ENCODE measurements at places on chromosomes 11 and 22.

DNA sequence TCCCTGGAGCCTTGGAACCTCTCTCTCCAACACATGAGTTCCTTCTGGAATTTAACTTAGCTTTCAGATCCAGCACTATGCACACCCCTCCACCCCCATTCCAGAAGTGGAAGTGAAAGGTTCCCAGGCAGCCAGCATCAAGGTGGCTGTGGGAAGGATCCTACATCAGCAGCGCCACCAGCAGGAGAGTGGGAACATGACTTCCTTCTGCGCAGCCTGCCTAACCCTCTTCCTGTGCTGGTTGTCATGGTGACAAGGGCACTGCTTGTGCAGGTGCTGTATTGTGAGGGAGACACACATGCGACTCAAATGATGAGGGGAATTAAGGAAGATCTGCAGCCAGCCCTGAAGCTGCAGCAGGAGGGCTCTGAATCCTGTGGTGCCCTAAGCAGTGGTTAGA lies 904.5 kb upstream of the API5 start:
- no peak for DNase-seq

GRCh38 chr22:38623351-38623750 lies 32.8 kb downstream of the FAM227A start:
- no peak for DNase-seq

GRCh38 chr22:39472570-39473556 lies 16.1 kb downstream of the MGAT3 start:
- no peak for DNase-seq

- no peak for DNase-seq
Observed at GRCh38 chr11:123303924-123304323, 108.9 kb upstream of the CLMP start.

GRCh38 chr11:73194593-73194992 lies 23.5 kb upstream of the P2RY2 start:
- no peak for DNase-seq

DNA sequence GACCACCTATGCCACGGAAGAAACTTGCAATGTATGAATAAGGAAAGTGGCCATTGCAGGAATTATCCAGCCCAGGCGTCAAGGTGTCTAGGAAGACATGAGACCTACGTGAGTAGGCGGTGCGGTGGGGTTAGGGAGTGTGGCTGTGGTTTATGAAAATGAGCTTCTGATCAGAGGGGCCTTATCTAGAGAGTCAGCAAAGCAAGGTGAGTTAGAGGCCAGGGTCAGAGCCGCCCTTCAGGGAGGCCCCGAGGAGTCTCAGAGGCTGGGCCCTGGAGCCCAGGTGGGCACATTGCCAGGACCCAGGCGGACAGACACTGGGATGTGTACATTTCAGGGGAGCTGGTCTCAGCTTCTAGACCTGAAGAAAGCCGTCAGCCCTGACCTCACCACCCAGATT lies 13.8 kb upstream of the LINC01488 start:
- DNase-seq = no peak

- no peak for DNase-seq
Observed at GRCh38 chr11:119618208-119618909, 110.6 kb downstream of the NECTIN1 start.

DNA sequence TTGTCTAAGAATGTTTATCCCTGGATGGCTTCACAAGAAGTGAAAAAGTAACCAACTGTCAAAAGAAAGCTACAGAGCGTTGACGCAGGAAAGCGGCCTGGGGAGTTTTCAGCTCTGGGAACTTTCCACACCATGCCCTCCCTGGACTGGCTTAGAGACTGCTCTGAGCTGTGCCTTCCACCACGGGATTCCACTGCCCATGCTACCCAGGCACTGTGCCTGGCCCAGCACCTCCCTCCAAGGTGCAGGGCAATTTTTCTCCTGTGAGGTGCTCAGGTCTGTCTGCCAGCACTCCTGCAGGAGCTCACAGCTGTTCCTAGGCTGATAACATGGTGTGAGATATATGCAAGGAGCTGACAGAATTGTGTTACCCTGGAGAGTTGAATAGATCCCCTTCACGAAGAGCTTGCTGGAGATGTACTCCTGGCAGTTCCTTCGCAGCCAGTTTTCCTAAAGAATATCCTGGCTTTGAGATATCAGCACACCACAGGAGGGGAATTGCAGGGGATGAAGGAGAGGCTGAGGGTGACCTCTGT lies 258.3 kb upstream of the B3GAT1 start:
- DNase-seq = no peak

DNA sequence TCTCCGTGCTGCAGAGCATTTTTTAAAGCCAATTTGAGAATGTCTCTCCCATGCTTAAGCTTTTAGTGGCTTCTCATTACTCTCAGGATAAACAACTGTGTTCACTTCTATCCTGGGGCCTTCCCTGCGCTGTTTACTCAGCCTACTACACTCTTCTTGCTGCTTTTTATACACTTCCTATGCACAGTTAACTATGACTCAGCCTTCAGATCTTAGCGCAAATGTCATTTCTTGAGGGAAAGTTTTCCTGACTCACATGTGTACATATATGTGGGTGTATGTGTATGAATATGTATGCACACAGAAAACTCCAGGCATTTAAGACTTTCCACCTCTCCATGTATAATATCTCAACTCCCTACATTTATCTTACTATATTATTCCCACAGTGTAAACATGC lies 9.8 kb downstream of the THAP12 start:
- no peak for DNase-seq

DNA sequence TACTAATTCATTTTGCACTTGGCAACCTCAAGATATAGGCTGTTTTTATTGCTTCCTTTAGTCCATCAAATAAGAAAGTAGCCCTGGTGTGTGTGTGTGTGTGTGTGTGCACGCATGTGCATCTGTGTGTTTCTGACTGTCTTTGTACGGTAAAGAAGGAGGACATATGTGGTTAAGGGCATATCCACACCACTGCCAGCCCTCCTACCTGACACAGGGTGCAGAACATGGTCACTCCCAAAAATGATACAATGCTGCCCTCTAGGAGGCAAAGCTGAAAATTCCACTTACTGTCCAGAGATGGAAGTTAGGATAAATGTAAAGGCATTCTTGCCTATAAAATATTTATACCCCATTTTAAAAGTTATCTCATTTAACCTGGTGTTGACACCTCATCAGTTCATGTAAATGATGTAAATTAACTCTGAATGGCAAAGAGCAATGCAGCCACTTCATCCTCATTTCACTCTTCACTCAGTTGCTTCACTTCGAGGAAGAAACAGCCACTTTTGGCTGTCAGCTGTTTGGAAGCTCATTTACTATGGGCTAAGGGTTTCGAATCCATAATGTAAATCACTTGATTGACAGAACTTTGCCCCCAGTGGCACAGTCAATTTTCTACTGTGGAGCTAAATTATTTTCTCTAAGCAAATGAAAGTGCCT lies 83.1 kb upstream of the MTNR1B start:
- DNase-seq = no peak

- no peak for DNase-seq
Observed at GRCh38 chr22:21693999-21694341, 28.2 kb downstream of the PPIL2 start.

DNA sequence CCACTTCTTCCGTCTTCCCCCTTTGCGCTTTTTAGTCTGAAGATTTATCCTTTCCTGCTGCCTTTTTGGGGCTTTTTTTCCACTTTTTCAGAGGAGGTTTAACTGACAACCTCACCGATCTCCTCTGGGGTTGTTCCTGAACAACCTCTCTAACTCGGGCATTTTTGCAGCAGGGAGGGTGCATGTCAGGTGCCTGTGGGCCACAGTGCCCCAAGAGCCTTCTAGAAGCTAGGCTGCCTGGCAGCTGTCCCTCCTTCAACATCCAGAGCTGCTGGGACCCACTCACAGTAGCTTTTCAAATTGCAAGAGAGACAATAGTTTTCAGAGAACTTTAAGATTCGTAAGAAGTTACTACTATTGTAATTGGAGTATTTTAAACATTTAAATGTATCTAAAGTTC lies 1112.4 kb upstream of the CNTN5 start:
- DNase-seq = no peak

GRCh38 chr11:121292495-121293287 lies at the start of gene SC5D:
Gene SC5D, plus strand, starts transcription at chr11:121292771. Its CDS starts 10,605 bp downstream, at chr11:121303376.
- DNase-seq = peak; percentile 92

GRCh38 chr11:22458161-22458560 lies 120.0 kb downstream of the SLC17A6 start:
- DNase-seq = no peak

DNA sequence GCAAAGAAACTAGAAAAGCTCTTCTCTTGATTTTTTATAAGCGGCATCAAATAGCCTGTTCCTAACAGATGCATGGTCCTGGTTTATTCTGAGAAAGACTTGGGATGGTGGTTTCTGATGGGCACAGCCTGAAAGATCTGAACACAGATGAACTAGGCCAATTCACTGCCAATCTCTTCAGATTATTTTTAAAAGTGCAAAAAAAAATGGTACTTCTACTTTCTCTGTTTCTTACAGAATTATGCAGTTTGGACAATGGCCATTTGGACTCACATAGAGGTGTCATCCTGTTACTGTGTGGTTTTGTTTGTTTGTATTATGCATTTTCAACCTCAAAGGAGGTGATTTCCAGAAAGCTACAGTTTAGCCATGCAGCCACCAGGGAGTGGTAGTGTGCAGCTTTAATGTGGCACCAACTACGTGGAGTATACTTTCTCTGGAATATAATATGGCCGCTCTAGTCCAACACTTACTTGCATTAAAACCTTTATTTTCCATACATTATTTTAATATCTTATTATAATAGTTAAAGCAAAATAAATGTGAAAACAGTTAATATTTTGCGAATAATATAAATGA lies 469.8 kb upstream of the KIRREL3 start:
- DNase-seq = no peak
